Activated T-helper 1 cell treated with anti-CD3 and anti-CD28 coated beads, Interleukin-2, amount 50 U/mL, for 16 hours (primary cell): ENCODE measurements at places on chromosomes 7 and 10.

DNA sequence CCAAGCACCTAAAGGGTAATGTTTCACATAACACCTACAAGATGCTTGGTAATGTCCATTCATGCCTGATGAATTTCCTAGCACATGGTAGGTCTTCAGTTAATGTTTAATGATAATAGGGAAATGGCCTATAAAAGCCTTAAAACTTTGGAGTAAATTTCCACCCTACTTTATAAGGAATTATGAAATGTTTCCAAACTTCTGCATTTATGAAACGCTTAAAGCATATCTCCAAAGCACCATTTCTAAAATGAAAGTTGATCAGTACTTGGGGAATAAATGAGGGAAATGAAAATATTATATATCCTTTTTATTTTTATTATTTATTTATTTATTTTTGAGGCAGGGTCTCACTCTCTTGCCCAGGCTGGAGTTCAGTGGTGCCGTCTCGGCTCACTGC, 51.8 kb downstream of the INPP5F start:
- no peak for DNase-seq

DNA sequence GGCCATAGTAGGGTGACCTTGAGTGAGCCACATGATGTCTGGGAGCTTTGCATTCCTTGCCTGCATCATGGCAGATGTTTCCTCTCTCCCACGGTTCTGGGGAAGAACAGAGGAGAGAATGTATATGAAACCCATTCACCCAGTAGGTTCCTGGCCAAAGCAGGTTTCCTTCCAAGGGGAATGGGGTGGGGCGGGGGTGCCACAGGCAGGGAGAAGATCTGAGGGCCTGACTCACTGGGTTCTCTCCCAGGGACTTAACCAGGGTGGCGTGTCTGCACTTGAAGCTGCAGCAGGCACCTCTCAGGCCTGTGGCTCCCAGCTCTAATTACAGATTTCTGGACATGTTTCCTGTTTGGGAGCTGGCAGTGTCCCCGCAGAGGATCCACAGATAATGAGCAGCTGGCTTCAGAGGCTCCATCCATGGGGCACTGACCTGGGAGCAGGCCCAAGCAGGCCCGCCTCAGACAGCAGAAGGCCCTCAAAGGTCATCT, 50.2 kb upstream of the ZMIZ1 start:
- no peak for DNase-seq

GRCh38 chr10:69319841-69320316, 41.6 kb downstream of the HK1 start:
- no peak for DNase-seq

GRCh38 chr10:16904639-16905061, 87.4 kb upstream of the RSU1 start:
- no peak for DNase-seq

- no peak for DNase-seq
These were observed 90.6 kb downstream of the GFRA1 start for GRCh38 chr10:116182426-116182825.
